ENCODE measurements at places on chromosomes 12 and 14. TPM values are rescaled to one million over a fixed set of nuclear protein-coding genes. Genes with fewer than 3 reads are reported as not detected.

Gene KERA
- 0.32 TPM for total RNA-seq

Gene TAOK3
- 52.8 TPM for total RNA-seq

Gene FAM90A1
- not detected for total RNA-seq

Gene ASCL1
- not detected for total RNA-seq

Gene SRSF5
- 352 TPM for total RNA-seq

Gene LRP6
- total RNA-seq = 32.2 TPM

Gene DPF3
- total RNA-seq = 21.9 TPM

Gene CCDC196
- total RNA-seq = 2.1 TPM
